ENCODE measurements at places on chromosomes 12 and 14.

DNA sequence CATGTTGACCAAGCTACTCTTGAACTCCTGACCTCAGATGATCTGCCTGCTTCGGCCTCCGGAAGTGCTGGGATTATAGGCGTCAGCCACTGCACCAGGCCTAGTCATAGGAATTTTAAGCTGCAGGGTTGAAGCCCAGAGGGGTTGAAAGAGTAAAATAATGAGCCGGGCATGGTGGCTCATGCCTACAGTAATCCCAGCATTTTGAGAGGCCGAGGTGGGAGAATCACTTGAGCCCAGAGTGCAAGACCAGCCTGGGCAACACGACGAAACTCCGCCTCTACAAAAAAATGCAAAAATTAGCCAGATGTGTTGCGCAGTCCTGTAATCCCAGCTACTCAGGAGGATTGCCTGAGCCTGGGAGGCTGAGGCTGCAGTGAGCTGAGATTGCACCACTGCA lies 69.6 kb downstream of the GALNT8 start:
- no peak for DNase-seq

DNA sequence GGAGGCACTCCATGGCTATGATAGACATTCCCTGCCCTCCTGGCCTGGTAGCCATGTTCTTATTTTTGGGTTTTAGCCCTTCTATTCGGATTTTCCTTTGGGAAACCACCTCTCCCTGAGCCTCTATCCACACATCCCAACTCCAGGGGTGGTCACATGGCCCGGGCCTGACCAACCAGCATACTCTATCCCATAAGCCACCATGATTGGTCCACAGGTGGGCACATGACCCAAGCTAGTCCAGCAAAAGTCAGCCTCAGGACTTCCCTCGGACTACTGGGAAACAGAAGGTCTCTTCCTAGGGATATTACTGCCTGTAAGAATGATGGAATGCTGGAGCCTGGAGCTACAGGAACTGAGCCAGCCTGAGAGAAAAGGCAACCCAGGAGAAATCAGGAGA lies 12.5 kb downstream of the PRIMA1 start:
- no peak for DNase-seq

GRCh38 chr12:131378176-131378842 lies 332.6 kb upstream of the SFSWAP start:
- DNase-seq, result no peak

- DNase-seq, result no peak
Observed at GRCh38 chr12:38132139-38132538, 184.4 kb upstream of the ALG10B start.

DNA sequence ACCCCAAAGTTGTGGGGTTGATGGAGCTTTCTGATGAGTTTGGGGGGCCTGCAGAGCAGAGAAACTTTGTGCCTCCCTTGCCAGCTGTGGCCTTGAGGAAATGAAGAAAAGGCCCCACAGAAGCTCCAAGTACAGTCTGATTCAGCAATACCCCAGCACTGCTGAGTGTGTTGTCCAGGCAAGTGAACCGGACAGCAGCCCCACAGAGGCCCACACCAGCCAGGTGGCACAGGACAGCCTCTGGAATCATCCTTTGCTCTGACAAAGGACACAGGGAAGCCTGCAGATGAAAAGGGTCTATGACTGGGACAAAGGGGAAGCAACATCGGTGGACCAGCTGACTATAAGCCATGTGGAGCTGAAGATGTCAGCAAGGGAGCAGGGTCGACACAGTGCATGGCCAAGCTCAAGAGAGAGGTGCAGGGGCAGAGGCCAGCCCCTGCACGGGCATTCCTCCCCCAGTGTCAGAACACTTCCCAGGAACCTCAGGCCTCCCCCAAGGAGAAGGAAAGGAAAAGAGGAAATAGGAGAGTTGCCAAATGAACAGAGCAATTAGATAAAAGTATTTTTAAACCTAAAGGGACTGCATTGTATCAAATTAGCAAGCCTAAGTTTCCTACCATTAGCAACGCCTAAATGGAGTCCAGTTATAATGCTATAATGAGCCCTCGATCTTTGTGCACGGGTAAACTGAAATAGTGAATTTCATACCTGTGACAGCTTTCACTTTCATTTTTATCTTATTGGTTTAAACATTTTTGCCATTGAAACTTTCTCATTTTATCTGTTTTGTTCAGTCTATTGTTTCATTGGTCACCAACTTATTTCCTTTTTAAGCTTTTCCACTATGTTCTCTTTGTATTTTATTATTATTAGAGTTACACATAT lies 46.3 kb upstream of the PTGDR start:
- no peak for DNase-seq

- DNase-seq, result peak; percentile 6
Observed at GRCh38 chr12:100823963-100824362, 29.4 kb downstream of the ANO4 start.

DNA sequence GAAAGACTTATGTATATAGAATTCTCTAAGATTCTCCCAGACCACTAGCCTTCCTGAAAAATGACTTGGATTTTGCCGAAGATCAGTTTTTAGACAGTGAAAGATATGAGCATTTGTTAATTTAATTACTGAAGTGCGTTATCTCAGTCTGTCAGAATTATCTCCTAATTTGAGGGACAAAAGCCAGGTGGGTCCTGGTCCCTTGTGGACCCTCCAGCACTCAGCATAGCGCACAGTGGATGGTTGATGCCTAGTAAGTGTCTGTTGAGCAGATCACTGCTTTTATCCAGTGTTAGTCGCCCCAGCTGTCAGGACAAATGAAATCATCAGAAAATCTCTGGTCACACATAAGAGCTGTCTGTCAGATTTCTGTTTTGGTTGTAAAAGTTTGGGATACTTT lies 80.4 kb downstream of the EML1 start:
- no peak for DNase-seq

GRCh38 chr12:42641221-42641885 lies 51.8 kb upstream of the PRICKLE1 start:
- DNase-seq, result no peak

GRCh38 chr14:70330596-70330995 lies 28.9 kb downstream of the COX16 start:
- no peak for DNase-seq

GRCh38 chr14:26598081-26598671 lies 343 bp upstream of the NOVA1 start:
- DNase-seq, result no peak

DNA sequence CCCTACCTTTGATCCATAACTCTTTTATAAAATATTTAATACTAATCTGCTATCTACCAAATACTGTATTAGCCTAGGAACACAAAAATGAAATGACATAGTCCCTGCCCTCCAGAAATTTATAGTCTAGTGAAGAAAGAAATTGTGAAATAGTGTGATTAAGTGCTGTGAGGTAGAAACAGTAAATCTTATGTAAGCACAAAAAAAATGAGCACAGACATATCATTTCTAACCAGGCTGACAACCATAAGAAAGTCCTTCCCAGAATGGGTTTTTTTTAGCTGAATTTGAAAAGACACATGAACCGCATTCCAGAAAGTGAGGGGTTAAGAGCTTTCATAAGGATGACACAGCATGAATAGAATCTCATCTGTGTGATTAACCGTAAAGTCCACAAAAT lies 145.9 kb downstream of the SOX5 start:
- DNase-seq, result no peak

DNA sequence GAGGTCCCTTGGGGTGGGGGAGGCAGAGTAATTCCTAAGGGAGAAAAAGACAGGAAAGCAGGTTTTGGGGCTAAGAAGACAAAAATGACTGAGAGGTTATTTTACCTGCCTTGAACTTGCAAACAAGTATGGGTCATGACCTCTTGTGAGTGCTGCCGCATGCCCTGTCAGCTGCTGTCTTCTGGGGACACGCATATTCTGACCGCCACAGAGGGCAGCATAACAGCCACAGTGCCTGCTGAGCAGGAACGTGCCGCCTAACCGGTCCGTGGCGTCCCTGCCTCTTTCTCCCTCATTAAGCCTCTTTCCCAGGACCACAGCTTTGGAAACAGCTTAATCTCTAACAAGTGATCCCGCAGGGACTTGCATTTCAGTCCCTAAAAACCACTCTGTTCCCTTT lies 51.3 kb upstream of the KCNA1 start:
- no peak for DNase-seq

- no peak for DNase-seq
Observed at GRCh38 chr12:63964301-63964700, 119.8 kb downstream of the SRGAP1 start.

GRCh38 chr12:68896881-68897540 lies 36.0 kb downstream of the CPM start:
- DNase-seq, result no peak

DNA sequence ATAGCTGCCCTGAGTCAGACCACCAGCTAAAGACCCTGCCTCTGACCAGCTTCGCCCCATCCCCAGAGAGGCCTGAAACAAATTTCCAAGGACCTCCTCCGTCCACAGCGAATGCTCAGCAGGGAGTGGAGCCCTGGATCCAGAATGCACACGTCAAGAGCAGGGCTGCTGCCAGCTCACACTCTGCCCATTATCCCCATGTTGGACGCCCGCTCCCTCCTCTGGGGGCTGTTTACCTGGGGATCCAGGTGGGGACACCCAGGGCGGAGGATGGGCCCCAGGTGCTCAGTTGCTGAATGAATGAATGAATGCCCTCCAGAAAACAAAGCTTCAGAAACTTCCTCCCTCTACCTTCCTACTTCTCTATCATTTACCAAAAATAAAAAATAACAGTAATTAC lies 18.1 kb downstream of the BCL11B start:
- no peak for DNase-seq

GRCh38 chr12:106220536-106220935 lies 27.3 kb downstream of the CKAP4 start:
- DNase-seq, result no peak

- no peak for DNase-seq
Observed at GRCh38 chr14:61076556-61076955, 95.5 kb downstream of the SLC38A6 start.

DNA sequence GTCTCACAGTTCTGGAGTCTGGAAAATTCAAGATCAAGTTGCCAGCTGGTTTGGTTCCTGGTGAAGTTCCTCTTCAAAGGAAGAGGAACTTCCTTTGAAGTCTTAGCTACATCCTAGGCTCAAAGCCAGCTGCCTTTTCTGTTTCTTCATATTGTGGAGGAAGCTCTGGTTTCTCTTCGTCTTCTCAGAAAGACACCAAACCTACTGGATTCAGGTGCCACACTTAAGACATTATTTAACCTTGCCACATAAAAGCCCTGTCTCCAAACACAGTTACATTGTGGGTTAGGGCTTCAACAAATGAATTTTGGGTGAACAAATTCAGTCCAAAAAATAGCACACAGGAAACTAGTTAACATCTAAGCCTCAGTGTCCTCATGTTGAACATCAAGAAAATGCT lies 1019.8 kb downstream of the GALC start:
- no peak for DNase-seq

GRCh38 chr12:57215668-57216013 lies 953 bp upstream of the NXPH4 start:
- no peak for DNase-seq

GRCh38 chr12:26425587-26426260 lies 230.4 kb downstream of the SSPN start:
- no peak for DNase-seq

GRCh38 chr12:88202500-88202899 lies 60.4 kb downstream of the TMTC3 start:
- no peak for DNase-seq

GRCh38 chr12:113612076-113612728 lies 140.5 kb upstream of the LHX5 start:
- no peak for DNase-seq

- DNase-seq, result no peak
Observed at GRCh38 chr14:60644666-60645065, 4.6 kb downstream of the SIX1 start.

Measured in RCC 7860 (cell line).